ENCODE measurements at places on chromosomes 1 and 21.

GRCh38 chr1:3495776-3496745 lies 41.6 kb downstream of the ARHGEF16 start:
- no peak for DNase-seq

DNA sequence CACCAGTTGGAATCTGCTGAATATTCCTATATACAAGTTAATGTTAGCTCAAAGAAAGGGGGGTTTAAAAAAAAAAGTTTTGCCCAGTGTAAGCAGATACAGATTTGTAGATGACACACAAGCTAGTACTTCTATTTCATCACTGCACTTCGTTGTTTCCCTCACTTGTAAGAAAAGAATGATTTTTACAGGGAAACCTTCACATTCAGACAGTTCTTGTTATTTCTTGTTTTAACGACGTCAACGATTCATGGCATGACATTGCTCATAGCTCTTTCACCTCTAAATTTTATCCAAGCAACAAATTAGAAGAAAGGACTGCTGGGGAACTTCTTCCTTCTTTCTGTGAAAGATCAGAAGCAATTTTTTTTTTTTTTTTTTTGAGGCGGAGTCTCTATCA lies 25.7 kb upstream of the C1orf105 start:
- DNase-seq = no peak

DNA sequence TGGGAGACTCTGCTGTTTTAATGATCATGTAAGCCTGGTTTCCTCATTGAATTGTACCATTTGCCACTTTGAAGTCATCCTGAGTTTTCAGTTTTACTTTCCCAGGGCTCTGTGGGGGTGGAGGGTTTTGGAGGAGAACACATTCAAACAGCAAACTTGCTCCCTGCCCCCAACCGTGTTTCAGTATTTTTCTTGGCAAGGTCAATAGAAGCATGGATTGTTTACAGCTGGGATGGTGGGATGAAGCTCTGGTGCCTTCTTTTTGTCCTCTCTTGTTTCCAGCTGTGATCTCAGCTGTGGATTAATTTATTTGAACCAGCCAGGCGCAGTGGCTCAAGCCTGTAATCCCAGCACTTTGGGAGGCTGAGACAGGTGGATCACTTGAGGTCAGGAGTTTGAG lies 54.3 kb upstream of the SERBP1 start:
- no peak for DNase-seq

DNA sequence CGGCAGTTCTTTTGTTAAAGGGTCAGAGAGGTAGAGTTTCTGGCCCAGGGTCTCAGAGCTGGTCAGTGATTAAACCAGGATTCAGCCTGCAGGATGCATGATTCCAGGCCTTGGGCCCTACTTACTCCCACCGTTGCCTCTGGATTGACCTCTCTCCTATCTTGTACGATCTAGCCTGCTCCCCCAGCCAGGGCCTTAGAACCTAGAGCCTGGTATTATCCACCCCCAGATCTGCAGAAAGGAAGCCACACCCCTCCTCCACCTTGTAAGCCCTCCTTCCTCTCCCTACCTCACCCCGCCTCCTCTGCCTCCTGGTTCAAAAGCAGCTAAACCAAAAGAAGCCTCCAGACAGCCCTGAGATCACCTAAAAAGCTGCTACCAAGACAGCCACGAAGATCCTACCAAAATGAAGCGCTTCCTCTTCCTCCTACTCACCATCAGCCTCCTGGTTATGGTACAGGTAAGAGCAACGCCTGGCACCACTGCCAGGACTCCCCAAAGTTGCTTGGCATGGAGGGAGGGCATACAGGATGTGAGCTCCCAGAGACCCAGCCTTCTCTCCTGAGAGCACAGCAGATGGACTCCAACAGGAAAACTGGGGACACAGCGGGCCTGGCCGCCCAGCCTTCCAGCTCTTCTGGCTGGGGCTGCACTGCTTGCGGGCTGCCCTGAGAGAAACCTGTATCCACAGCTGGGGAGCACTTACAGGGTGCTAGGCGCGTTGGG lies at the start of gene CD52:
TSS of gene CD52 (plus strand) at position 347 of the 726 bp plus-strand sequence. CDS start at position 407, 60 bp downstream.
- DNase-seq = no peak

- DNase-seq = no peak
Measured at GRCh38 chr1:100458661-100459357, 79.1 kb upstream of the GPR88 start.

DNA sequence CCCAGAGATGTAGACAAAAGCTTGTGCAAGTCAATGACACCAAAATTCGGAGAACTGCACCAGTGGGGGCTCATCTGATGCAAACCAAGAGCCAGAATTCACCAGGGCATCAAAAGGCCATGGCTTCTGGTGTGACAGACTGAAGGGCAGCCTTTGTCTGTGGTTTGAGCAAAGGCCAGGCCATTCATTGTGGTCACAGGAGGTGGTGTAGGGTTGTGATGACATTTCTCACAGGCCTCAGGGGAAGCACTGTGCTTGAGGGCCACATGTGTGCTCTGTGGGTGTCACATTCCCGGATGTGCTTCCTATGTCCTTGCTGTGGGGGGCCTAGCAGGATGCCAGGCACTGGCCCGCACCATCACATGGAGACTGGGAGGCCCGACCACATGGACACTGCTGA lies 22.5 kb upstream of the KCNE1 start:
- no peak for DNase-seq

DNA sequence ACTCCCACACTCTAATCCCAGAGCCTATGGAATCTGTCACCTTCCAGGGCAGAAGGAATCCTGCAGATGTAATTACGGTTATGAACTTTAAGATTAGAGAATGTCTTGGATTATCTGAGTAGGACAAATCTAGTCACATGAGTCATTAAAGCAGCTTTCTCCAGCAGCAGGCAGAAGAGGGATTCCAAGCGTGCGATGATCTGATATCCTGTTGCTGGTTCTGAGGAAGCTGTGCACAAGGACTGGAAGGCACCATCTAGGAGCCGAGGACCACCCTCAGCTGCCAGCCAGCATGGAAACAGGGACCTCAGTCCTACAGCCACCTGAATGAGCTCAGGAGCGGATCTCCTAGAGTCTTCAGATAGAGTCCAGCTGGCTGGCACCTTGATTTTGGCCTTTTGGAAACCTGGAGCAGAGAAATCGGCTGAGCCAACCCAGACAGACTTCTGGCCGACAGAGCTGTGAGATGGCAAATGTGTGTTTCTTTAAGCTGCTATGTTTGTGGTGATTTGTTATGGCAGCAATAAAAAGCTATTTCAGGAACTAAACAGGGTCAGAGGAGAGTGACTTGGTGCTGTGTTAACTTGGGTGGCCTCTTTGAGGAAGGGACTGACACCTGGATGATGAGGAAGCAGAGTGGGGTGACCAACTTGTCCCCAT lies 34.5 kb downstream of the LRRN2 start:
- no peak for DNase-seq

DNA sequence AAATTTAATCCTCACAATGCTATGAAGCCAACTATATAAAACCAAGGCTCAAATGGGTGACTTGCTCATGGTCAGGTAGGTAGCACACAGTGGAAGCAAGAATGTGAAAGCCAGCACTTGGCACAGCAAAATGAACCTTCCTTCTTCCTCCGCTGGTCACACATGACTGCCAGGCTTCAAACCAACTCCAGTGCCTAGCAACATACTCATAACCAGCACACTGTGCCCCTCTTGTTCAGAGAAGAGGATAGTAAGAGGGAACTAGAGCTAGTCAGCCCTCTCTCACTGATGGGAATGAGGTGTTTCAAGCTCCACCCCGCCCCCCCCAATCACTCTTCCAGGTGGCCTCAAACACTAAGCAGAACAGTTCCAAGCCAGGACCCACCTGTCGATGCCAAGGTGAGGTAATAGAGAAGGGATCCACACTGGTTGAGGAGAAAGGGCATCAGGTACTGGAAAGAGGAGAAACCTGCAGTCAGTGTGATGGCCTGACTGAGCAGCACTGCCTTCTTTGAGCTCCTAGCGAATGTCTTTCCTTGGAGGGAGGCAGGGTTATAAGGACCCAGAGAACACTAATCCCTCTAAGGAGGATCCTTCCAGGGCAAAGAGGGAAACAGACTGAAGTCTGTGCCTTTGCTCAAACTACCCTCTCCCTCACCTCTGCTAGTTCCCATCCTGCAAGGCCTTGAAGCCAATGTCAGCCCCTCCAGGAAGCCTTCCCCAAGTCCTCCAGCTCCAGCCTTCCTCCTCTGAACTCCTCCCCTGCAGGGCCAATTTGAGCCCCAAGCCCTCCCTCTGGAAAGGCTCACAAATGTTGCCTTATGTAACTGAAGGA lies 1.2 kb downstream of the TMEM234 start:
- no peak for DNase-seq

DNA sequence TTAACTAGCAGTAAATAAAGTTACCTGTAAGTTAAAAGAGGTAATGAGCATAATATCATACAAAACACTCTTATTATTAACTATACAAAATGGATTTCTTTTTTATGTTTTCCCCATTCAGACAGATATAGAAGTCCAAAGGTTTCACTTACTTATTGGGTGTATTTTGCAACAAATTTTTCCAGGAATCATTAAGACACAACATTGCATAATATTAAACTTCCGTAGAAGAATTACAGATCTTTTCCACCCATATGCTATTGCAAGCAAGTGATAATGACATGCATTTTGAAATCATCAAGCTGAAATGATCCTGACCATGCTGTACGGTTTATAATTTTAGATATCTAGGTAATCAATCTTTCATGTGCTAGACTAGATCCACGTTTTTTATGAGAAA lies 957.0 kb downstream of the NCAM2 start:
- DNase-seq = no peak

- DNase-seq = no peak
Measured at GRCh38 chr1:246355411-246356230, 151.5 kb downstream of the SMYD3 start.

- no peak for DNase-seq
Measured at GRCh38 chr1:18653916-18654315, 23.3 kb downstream of the PAX7 start.

DNA sequence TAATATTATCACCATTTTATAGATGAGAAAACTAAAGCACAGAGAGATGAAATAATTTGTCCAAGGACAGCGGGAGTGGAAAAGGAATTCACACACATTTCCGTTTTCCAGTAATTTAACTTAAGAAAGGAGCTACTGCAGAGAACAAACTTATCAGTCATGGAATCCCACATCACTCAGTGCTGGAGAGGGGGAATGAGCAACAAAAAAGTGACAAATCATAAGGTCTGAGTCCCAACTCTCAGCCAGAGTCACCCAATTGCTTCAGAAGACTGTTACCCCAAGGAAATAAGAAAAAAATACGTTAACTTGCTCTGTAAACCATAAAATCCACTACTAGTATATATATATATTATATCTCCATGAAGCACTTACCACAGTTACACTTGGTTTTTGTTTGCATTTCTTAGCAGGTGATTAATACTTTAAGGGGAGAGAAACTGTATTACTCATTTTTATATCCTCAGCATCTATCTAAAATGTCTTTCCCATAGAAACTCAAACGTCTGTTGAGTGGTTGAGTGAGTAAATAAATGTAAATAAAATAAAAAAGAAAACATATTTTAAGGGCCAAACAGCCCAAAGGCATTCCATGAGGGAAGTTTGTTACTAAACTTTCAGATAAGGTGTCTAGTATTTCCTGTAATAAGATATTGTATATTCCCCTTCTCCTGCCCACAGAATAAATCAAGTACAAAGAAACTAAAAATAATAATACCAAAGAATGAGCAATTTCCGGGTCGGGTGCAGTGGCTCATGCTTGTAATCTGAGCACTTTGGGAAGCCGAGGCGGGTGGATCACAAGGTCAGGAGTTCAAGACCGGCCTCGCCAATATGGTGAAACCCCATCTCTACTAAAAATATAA lies 76.8 kb downstream of the SLC45A1 start:
- no peak for DNase-seq

DNA sequence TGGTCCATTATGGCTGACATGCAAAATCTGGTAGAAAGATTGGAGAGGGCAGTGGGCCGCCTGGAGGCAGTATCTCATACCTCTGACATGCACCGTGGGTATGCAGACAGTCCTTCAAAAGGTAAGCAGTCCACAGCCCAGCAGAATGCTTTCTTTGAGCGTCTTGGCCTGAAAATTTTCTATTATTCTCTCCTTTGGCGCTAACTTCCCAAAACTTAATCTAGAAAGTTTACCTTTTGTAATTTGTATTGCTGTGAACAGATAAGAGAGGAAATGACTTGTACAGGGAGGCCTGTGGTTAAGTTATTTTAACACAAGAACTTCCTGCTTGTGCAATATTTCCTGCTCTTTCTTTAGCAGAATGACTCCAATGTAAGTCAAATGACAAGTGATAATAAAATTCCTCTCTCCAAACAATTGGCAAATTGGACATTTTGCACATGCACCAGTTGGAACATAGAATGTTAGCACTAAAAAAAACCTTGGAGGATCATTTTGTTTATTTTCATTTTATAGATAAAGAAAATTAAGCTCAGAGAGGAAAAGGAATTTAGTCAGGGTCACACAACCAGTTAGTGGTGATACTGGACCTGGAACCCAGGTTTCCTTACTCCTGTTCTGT lies 18.9 kb downstream of the CAP1 start:
- no peak for DNase-seq

DNA sequence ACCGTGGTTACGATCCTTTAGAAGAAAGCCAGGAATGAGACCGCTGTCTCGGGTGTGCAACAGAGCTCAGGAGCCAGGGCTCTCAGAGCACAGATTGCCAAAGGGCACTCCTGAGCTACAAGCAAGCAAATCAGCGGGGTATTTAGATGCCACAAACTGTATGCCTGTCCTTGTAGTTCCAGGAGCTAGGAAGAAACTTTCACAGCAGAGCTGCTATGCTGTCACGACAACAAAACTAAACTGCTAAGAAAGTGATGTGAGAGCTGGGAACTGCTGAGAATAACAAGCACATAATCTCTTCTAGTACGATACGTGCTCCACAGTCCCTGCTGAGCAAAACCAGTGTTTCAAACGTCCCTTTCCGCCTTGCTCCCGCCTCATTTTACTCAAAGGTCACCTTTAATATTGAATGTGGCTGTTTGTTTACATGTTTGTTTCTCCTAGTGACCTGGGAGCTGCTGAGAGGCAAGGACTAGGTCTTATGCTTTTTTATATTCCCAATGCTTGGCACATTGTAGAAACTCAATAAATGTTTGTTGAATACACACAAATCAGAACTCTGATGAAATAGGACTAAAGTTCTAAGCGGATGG lies 14.7 kb downstream of the GREM2 start:
- no peak for DNase-seq

DNA sequence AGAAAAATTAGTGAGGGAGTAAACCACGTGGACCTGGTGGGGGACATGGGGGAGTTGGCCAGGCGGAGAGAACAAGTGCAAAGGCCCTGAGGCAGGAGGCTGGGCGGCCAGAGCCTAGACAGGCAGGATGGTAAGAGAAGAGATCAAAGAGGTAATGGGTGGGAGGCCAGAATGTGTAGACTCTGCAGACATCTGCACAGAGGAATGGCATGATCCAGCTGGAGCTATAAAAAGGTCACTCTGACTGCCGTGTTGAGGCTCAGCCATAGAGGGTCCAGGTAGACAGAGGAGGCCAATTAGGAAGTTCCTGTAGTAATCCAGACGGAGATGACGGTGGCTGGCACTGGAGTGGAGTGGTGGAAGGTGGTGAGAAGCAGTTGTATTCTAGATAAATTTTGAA lies 3.6 kb downstream of the H6PD start:
- no peak for DNase-seq

All from NCI-H774 (cell line).